ENCODE measurements at places on chromosomes 11 and 22.

DNA sequence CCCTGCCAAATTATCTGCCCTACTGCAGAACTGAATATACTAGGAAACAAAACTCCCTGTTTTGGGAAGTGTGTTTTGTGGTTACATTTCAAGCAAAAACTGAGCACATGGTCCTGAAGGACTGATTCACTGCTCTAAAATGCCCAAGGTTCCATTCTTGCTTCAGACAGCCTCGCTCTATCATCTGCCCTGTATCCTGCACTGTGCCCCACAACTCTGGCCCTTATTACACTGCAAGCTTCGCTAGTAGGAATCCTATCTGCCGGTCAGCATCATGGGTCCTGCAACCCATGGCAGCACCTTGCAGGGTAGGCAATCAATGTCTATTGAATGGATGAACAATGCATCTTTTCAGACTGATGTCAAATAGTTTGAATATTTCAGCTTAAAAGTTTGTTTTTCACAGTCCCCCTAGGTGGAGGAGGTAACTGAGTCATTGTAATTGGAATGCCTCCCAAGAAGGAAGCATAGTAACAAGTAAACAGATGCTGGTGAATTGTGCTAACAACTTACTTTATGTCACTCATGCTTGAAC, 21.3 kb downstream of the LAYN start:
- DNase-seq, result peak; percentile 39

DNA sequence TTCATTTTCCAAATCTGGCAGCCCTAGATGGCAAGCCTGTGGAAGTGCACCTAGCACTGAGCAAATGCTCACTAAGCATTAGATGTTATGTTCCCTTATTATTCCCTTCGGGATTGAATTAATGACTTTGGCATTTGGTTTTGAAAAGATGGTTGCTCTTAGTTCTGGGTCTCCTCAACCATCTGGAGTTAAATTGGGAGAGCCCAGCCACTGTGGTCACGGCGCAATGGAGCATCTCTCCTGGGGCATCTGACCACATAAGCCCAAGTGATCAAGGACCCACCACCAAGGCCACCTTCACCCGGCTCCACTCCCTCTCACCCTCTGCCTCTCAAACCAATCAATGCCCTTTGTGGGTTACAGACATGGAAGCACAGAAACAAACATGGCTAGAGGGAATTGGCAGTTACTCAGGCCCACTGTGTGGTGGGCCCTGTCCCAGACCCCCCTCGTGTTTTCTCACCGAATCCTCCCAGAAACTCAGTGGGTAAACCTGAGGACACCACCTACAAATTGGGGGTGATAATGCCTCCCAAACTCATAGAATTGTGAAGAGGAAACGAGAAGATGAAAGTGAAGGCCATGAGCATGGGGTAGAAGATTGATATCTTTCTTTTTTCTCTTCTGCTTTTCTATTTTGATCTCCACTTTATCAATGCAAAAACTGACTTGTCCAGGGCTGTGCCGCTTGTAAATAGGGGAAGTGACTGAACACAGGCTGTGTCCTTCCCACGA, 52.2 kb downstream of the IRAG1 start:
- DNase-seq, result no peak

GRCh38 chr11:126919147-126919823, 81.3 kb downstream of the KIRREL3 start:
- no peak for DNase-seq

DNA sequence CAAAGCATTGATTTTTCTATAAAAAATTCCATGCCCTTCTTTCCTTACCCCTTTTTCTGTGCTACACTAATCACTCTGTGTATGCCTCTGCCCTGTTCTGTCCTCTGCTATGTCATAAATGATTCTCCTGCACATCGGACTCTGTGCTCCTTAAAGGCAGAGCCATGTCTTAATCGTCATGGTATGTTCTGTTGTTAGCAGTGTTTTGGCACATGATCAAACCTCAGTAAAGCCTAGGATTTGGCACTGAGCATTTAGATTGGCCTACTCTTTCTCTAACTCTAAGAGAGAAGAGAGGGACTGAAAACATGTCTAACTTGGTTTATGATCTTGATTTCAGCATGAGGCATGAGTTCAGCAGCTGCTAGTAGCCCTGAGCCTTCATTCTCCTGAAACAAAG, 266.9 kb downstream of the AASDHPPT start:
- DNase-seq, result no peak

DNA sequence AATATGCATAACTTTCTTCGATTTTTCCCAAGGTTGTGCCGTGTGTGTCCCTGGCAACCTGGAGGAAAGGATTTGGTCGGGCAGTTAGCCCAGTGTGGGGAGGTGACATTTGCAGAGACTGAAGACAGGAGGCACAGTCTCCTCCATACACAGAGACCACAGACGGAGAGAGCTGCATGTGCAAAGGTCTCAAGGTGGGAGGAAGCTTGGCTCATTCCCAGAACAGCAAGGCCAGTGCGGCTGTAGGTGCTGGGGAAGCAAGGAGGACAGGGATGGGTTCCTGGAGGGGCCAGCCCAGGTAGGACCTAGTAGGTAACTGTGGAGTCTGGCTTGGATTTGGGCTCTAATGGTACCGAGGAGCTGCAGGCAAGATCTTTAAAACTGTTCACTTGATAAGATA, 20.7 kb upstream of the CPT1A start:
- no peak for DNase-seq

GRCh38 chr11:68803766-68804165, 38.0 kb downstream of the CPT1A start:
- DNase-seq, result no peak

DNA sequence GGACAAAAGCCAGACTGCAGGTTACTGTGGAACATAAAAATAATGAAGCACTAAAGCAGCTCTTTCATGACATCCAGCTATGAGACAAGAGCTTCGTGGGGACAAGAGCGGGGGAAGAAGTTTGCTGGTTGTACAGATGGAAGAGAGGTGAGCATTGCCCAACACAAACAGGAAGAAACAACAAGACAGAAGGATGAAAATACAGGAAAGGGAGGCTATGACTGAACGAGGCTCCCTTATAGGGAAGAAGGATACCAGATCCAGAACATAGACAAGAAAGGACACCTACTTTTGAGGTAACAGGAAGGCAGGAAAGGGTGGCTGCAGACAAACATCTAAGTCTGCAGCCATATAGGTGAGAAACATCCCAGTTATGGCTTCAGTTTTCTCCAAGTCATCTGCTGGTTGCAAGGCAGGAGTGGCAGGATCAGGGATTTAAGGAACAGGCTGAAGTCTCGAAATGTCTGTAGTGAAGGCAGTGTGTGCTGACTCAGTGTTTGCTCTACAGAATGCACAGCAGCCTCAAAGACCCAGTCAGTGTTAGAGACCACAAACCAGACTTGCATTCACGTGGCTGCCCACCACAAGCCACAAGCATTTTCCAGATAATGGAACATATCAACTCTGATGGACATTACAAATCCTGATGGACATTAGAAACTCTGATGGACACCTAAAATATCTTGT, 1.9 kb downstream of the CLTCL1 start:
- DNase-seq, result no peak

DNA sequence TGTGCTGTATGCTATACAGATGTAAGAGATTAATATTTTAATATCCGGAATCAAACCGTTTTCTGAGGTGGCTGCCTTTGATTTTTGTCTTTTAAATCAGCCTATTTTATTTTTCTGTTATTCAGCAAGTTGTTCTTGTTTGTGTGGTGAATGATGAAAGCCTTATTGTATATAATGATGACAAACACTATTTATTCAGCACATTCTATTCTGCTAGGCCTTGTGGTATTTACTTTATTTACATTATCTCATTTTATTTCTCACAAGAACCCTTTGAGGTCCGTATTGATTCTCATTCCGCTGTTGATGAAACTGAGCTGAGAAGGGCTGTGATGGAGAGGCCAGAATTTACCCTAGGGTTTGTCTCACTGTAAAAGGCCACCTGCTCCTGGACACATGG, 40.5 kb downstream of the KREMEN1 start:
- DNase-seq, result no peak

GRCh38 chr22:33274214-33275072, 216.3 kb upstream of the SYN3 start:
- peak; percentile 15 for DNase-seq

DNA sequence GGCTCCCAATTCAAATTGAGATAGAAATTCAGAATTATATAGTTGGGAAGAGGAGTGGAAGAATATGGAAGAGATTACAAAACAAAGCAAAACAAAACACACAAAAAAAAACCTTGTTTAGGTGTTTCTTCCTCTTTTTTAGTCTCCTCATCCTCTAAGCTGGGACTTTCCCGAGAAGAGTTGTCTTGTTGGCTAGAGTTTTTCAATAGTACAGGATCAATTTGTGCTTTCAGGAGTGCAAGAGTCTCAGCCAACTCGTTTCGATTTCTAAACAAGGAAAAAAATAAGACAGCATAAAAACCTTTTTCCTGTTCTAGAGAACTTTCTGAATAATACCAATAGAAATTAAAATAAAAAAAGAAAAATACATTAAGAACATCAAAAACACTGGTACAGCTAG, 87.8 kb upstream of the CLNS1A start:
- no peak for DNase-seq

GRCh38 chr11:105790840-105791239, 181.0 kb downstream of the GRIA4 start:
- DNase-seq, result no peak

DNA sequence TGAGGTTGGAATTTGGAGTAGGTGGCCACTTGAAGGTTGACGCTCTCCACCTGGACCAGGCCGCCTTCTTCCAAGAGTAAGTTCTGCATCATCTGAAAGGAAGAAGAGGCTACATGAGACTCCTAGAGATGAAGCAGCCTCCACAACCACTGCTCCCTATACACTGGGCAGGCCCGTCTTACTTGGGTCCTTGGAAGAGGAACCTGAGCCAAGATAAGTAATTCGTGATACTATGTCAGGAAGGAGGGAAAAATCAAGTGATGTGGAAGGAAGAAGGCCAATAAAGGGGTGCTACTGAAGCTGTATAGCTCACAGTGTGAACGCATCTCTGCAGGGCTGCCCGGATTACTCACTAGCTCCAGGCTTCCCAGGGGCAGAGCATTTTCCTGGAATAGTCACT, 11.1 kb downstream of the UFD1 start:
- no peak for DNase-seq

DNA sequence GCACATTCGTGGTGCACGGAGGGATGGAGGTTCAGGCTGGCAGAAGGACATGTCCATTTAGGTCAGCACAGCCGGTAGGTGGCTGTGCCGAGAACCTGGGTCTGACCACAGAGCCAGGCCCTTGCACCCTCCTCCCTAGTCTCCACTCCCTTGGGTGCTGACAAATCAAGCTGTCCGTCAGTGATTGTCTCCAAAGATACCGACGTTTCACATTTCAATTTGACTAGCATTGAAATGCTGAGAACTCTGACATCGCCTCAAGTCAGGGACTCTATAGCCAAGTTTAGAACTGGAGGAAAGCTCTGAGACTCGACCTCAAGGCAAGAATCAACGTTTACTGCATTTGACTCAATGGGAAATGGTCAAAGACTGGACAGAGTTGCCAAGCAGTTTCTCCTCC, 1321.1 kb downstream of the TBC1D22A start:
- DNase-seq, result no peak

DNA sequence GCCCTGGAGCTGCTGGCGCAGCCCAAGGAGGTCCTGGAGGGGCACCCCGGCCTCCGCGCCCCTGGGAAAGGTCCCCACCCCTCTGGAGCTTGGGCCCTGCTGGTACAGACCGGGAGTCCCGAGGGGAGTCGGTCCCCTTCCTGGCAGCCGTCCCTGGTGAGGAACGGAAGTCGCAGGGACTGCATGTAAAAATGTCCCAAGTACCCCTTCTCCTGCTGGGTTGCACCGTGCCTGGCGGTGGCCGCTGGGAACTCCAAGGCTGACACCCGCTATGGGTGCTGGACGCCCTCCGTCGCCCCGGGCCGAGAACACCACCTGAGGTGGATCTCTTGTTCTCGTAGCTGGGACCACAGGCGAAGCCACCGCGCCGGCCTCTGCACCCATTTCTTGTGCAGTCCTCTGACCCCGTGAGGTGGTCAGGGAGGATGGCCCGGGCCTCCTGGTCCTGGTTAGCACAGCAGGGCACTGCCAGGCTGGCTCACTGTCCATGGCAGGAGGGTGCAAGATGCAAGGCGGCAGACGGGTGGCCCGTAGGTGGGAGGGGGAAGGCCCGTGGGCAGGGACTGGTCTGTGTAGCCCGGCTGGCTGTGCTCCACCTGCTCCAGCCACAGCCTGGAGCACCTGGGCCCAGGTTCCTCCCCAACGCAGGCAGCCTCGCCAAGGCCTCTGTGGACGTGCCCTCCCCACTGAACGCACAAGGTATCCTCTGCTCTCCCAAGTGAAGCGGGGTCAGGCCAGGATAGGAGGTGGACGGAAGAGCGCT, 165.2 kb downstream of the IGLL1 start:
- no peak for DNase-seq

- DNase-seq, result no peak
Observed at GRCh38 chr22:50713571-50714056, 24.4 kb upstream of the ACR start.

GRCh38 chr22:30224161-30224857, 22.2 kb downstream of the LIF start:
- no peak for DNase-seq

- no peak for DNase-seq
Observed at GRCh38 chr11:19241260-19242178, 774 bp upstream of the E2F8 start.

GRCh38 chr22:31915586-31915985, 28.7 kb upstream of the YWHAH start:
- no peak for DNase-seq

DNA sequence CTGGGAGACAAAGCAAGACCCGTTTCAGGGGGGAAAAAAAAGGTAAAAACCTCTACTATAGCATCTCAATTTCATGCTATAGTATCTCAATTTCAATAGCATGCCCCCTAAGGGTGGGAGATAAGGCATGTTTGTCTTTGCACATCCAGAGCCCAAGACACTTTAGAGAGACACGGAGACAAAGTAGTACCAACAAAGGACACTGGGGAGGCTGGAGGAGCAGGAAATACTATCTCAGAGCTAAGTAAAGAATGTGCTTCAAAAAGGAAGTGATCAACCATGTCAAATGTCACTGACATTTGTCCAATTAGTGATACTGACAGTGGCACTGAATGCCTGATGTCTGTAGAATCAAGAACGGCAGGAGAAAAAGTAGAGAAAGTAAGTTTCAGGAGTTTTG, 68.6 kb downstream of the RRAS2 start:
- DNase-seq, result no peak

DNA sequence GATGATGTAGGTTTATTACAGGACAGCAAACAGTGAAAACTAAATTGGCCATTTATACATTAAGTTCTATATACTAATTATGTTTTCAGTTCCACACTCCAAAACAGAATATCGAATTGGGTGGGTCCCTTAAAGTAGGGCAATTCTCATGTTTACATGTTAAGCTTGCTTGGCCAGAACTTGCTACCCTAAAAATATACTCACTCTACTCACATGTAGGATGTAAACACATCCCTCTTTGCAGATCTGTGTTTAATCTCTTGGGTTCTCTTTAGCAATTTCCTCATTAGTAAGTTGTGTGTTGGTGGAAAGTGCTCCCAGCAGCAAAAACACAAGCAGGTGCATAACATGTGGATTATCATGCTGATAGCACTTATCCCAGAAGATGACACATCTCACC, 22.6 kb upstream of the DDX6 start:
- no peak for DNase-seq

- DNase-seq, result no peak
Observed at GRCh38 chr22:37162221-37163095, 12.7 kb upstream of the IL2RB start.

- no peak for DNase-seq
Observed at GRCh38 chr11:109059402-109059801, 362.6 kb upstream of the C11orf87 start.

GRCh38 chr11:113151521-113151920, 162.9 kb upstream of the TTC12 start:
- no peak for DNase-seq
